ENCODE measurements at places on chromosomes 2 and 18.

- peak; percentile 82 for DNase-seq
These were observed 116.0 kb downstream of the TNS1 start for GRCh38 chr2:217886720-217887309.

GRCh38 chr2:234625626-234626250 is 128.9 kb upstream of the ARL4C start:
- no peak for DNase-seq

DNA sequence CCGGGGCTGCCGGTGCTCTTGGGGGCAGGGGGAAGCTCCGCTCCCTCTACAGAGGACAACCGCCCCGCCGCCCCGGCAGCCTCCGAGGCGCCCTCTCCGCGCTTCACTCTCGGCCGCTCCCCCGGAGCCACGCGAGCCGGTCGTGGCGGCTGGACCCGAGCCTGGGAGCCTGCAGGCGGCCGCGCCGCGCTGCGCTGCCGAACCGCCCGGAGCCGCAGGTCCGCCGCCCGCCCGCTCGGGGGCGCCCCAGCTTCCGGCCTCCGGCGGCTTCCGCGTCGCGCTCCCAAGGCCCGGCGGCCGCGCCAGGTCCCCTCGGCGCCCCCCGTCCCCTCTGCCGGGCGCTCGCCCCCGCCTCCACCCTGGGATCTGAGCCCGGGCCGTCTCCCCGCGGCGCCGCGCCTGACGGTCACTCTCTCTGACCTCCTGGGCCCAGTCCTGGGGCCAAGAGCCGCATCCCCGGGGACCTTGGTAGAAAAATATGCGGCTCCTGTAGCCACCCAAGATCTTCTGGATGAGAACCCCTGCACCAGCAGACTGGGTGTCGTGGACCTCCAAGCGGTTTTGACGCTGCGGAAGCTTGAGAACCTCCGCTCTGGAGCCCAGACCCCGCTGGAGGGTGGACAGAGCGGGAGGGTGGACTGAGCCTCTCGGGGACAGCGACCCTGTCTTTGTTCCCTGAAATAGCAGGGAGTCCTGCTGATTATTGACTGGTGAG is 44.3 kb downstream of the SERTAD2 start:
- peak; percentile 59 for DNase-seq

DNA sequence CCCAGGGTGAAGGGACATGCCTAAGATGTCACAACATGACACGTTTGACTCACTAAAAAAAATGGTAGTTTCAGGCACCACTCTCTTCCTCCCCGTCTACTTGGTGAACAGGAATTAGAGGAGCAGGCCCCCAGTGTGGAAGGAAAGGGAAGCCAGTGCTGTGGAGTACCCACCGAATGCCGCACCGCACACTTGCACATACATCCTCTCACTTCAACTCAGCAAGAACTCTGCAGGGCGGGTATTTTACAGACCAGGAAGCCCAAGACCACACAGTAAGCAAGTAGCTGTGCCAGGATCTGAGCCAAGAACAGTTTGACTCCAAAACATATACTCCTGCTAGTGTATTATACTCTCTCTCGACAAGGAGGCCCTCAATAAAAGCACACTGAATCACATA is 69.8 kb downstream of the BCL2 start:
- DNase-seq, result no peak

- DNase-seq, result no peak
These were observed 131.4 kb upstream of the HAAO start for GRCh38 chr2:42923580-42924417.

- DNase-seq, result no peak
These were observed 60.9 kb upstream of the SLC14A2 start for GRCh38 chr18:45554389-45554737.

DNA sequence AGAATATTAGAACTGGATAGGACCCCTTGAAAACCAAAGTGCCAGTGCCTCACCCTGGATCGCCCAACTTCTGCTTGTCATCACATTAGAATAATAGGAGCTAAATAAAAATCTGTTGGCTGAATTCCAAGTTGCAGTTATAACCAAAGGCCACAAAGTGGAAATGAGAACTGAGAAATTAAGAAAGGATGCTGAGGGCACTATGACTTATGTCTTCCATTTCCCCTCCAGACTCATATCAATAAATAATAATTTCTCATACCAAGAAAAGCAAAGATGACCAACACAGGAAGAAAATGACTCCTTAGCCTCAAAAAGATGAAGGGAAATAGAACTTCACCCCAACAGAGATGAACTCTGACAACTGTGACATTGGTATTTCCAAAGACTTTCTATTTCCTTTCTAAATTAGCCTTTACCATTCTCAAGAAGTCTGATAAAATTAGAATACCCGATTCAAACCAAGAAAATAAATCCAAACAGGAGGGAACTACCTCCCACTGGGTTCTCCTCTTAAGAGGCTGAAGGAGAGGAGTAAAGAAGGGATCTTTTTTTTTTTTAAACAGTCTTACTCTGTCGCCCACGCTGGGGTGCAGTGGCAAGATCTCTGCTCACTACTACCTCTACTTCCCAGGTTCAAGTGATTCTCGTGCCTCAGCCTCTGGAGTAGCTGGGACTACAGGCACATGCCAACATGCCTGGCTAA is 46.5 kb upstream of the EPG5 start:
- no peak for DNase-seq

Data from thyroid gland (tissue), 4 donors.